ENCODE measurements at places on chromosomes 3 and 15.

DNA sequence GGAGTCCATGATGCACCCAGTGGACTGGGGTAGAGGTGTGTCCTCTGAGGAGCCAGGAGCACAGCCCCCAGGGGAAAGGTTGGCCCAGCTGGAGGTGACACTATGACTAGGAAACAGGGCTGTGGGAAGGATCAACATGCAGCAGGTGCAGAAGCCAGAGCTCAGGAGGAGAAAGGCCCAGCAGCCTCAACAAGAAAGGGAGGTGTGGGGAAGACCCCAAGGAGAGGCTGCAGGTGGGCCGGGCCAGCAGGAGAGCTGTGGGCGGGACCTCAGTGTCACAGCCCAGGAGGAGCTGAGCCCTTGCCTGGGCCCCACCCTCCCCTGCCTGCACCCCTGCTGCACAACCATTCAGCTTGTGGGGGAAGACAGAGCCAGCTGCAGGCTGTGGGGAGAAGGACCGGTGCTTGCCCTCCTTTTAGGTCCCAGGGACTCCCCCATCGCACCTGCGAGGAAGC is 18.4 kb upstream of the KLF13 start:
- DNase-seq, result peak; percentile 57

- DNase-seq, result no peak
Measured at GRCh38 chr3:7070461-7070860, 209.5 kb downstream of the GRM7 start.

DNA sequence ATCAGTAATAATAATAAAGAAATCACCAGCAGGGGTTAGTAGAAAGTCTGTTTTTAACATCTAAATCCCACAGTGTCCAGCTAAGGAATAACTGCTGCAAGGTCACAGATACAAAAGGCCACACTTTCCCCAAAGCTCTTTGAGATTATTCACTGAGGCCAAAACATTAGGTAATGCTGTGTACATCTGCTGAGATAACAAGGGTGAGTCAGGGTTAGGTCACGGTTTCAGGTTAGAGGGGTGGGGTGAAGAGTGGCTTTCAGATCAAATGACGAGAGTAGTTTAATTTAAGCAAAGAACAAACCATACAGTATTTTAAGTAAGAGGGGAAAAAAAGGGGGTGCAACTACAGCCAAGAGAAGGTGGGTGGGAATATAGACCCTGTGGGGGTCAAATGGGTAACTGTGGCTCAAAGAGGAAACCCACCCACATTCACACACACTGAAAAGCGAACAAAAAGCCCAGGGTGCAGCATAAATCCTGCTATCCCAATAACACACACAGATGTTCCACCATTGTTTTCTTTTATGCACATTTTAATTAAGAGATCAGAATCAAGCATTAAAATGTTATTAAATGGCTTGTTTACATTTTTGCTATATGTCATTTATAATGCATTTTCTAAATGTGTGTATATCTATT is 412.9 kb downstream of the TIGIT start:
- DNase-seq, result no peak

DNA sequence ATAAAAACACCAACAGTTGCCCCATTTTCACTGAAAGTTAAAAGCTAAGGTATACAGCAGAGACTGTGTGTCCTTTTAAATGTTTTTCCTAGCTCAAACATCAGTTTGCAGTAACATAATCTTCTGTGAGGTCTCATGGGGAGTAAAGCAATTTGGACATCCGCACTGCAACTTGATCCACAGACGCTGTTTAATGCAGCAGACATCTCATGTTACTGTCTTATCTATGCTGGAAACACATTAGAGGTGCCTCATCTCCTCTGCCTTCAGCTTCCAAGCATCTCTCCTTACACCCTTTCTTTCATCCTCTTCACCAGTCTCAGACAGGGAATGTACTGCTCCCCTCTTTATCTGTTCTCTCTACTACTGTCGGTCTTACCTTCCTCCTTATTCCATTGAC is 53.7 kb upstream of the ATP11B start:
- DNase-seq, result no peak

DNA sequence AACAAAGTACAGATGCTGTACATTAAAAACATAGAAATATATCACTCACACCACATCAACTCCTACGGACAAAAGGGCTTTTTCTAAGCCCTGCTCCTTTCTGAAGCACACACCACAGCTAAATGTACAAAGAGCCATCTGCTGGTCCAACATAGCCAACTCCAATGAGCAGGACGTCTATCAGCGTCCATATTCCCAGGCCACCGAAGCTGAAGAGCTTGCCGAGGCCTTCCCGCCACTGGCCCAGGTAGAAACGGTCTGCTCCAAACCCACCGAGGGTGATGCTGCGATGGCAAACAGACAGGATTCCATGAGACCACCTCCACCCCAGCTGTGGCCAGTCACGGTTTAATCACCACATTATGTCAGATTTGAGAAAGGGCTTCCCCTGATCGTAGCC is 9.8 kb downstream of the TM2D3 start:
- DNase-seq, result no peak

- no peak for DNase-seq
Measured at GRCh38 chr3:114660808-114661207, 367.0 kb downstream of the TIGIT start.

All from ecto neural progenitor cell (in vitro differentiated cells).